ENCODE measurements at places on chromosomes 2 and 18.

- DNase-seq, result no peak
These were observed 21.6 kb downstream of the KIF1A start for GRCh38 chr2:240798327-240798905.

DNA sequence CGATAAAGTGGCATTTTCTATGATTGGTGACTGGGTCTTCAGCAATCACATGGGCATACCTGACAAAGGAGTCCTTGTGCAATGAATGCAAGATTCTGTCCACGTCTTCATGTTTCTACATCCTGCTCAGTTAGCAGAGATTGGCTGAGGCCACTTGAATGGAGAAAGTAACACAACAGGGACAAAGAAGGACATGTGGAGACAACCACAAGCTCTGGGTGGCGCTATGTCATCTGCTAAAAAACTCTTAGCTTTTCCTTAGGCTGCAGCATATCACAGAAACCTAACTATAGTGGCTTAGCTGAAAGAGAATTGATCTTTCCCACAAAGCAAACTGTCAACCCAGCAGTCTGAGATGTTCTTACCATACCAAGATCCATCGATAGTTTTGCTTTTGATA is 1109.7 kb downstream of the SOCS6 start:
- no peak for DNase-seq

DNA sequence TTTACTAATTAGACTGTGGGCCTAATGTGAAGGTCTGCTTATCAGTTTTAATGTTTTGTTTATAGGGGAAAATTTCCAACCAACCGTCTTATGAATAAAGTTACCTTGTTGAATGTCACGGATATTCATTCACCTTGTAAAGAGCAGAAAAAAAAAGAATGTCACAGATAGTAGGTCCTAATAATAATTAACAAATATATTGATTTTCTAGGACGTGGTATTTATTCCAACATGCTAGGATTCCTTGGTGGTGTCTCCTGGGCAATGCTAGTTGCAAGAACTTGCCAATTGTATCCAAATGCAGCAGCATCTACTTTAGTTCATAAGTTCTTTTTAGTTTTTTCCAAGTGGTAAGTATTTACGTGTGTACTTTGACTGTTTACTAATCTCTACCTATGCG is 23.4 kb downstream of the PAPOLG start:
- no peak for DNase-seq

GRCh38 chr2:147810883-147811765 is 33.7 kb upstream of the ACVR2A start:
- no peak for DNase-seq

DNA sequence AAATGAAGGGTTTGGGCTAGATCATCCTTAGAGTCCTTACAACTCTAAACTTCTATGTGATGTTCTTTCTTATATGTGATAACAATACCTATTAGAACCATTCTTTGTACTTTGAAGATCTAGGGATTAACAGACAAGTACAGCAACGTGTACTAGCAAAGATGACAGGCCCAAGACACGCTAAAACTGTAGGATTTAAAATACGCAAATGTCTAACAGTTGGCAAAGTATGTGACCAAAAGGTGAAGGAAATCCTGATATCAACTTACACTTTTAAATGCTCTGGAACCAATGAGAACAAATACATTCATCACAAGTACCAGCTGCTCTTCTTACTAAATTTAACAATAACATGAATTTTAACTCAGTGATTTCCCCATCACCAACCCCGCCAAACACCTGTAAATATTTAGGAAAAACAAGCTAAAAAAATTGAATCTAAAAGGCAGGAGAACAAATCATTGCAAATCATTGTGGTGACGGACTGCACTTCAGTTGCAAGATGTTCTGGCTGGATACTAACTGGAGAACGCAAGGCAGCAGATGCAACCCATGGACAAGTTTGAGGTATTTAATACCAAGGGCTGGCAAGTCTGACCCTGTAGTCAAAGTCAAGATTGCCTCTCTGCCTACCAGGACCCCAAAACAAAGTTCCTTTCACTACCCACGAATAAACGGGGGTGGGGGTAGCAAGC is 1.4 kb downstream of the ANKRD44 start:
- no peak for DNase-seq

DNA sequence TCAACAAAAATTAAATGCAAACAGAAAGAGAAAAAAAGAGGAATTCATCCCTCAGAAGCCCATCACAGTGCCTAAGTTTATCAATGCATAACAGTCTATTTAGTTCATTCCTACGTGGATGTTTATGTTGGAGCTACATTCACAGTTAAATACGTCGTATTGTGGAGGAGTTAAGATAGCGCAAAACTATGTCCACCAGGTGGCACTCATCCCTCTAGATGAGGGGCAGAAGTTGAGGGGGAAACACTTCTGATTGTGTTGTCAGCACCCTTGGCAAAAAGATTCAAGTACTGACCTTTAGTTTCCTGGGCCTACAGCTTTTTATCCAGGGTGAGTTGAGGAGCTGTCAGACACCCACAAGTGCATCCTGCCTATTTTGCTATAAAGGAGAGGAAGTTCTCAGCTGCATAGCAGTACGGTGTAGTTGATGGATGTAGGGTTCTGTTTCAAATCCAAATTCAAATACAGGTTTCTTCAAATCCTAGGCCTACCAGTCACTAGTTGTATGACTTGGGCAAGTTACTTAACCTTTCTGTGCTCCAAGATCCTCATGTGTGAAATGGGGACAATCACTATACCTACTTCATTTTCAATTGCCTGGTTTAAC is 26.8 kb upstream of the MYO1B start:
- peak; percentile 71 for DNase-seq

GRCh38 chr18:50866765-50867164 is 12.2 kb upstream of the ME2 start:
- DNase-seq, result peak; percentile 50

GRCh38 chr2:80266231-80266630 is 38.3 kb downstream of the LRRTM1 start:
- no peak for DNase-seq

DNA sequence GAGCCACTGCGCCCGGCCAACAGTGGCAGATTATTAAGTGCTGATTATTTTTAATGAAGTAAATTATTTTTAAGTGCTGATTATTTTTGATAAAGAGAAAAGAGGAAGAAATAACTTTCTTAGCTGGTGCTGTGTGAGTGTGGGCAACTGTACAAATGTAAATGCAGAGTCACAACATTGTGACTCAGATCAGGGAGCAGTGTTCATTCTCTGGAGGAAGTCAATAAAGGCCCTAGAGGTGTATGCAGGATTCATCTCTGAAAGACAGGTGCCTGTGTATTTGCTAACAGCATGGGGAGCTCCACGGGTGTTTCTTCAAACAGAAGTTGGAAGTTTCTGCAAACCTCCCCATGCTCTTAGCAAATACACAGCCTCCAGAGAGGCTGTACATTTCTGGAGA is 6.2 kb downstream of the KRTCAP3 start:
- DNase-seq, result no peak

GRCh38 chr2:128272601-128273468 is 45.8 kb downstream of the HS6ST1 start:
- no peak for DNase-seq

GRCh38 chr2:151171186-151171585 is 90.5 kb downstream of the RBM43 start:
- no peak for DNase-seq

- DNase-seq, result no peak
These were observed 176.9 kb upstream of the NABP1 start for GRCh38 chr2:191500884-191501560.

GRCh38 chr2:2689306-2689705 is 358.2 kb upstream of the MYT1L start:
- no peak for DNase-seq

GRCh38 chr18:63725682-63726480 is 23.1 kb downstream of the SERPINB11 start:
- DNase-seq, result peak; percentile 52

- DNase-seq, result peak; percentile 40
These were observed 141.1 kb downstream of the CCBE1 start for GRCh38 chr18:59555995-59556659.

- DNase-seq, result peak; percentile 70
These were observed 63.5 kb upstream of the RASGRP3 start for GRCh38 chr2:33412920-33413319.

DNA sequence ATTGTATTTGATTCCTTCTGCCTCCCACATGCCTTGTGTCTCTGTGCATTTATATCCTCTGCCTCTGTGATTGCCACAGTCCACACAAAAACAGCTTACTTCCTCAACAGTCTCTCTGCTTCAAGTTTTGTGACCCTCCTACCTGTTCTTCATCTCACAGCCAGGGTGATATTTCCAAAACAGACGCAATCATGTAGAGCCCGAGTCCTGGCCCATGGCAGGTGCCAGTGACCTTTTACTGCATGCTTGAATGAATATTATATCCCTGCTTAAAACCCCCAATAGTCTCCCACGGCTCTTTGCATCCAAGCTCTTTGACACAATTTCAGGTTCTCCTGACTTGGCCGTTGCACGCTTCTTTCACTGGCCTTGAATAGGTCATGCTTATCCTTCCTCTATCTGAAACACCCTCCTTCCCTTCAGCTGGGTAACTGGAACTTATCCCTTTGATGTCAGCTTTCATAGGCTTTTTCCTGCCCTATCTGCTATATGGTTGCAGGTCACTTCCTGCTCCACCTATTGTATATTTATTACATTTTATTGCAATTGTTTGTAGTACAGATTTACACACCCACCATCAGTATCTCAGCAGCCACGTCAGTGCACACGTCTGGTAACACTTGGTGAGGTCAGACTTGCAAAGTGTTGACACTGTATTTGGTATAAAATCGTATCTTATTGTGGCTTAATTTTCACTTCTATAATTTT is 29.7 kb upstream of the IL1B start:
- DNase-seq, result no peak

- peak; percentile 74 for DNase-seq
These were observed 92.7 kb upstream of the ETAA1 start for GRCh38 chr2:67304300-67304890.

DNA sequence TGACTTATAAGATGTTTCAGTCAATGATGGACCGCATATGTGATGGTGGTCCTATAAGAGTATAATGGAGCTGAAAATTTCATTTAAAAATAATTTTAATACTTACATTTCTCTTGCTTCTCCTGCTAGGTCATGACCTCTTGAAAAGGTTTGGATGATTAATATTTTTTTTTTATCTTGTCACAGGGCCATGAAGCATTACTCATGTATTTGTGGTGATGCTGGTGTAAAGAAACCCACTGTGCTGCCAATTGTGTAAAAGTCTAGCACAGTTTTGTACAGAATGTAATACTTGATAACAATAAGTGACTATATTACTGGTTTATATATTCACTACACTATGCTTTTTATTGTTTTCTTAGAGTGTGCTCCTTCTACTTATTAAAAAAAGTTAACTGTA is 124.2 kb upstream of the CELF4 start:
- DNase-seq, result no peak

DNA sequence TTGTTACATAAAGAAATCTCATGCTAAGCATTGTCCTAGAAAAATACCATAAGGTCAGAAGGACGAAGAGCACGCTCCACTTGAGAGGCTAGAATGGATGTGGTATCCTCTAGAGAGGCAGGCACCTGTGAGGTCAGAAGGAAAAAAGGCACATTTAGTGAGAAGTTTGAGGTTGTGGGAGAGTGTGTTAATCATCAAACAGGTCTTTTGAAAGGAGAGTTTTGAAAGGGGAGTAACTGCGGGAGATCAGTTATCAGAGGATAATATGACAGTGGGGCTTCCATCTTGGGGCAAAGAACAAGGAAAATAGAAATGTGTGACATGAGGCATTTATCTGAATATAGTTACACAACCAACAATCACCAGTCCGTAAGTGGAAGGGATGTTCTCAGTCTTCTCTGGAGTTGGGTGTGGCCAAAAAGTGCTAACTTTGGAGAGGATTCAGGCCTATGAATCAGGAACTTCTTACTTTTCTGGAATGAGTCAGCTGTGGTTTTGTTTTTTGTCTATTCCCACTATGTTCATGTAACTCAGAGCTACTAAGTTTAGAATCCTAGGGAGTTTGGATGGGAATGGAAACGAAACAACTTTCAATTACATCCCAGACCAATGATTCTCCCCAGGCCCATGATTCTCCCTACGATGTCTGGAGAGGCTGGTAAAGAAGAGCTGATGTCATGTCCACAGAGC is 451.4 kb upstream of the ST6GAL2 start:
- DNase-seq, result peak; percentile 48

DNA sequence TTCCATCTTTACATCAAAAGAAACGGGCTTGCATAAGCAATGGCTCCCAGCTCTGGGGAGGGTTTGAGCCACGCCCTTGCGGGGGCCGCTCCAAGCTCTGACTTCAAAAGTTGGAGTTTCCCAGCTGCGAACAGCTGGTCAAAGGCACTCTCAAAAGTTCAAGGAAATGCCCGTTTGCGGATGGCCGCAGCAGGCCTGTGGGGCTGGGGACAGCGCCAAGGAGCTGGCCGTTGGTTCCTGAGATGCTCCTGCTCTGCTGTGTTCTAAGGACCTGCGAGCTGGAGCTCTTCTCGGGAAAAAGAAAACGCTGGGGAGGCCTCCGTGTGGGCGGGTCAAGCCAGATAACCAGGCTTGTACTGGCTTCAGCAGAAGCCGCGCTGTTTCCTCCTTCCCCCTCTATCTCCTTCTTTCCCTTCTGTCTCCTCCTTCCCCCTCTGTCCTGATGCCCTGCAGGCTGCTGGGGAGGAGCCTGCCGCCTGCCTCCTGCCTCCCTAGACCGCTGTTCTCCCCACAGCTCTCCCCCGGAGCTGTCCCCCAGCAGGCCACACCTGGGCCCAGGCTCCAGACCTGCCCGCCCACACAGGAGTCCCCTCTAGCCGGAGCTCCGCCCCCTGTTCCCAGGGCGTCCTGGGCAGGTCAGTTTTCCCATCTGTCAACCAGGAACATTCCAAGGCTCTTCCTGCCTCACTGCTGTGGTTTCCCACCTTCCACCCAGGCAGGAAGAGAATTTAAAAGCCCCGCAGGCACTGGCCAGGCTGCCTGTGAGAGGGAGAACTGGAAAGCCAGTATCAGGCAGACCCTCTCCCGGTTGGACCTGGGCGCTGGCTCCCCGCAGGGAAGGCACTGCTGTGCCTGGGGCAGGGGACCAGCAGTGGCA is 14.1 kb downstream of the KLF11 start:
- DNase-seq, result peak; percentile 42

DNA sequence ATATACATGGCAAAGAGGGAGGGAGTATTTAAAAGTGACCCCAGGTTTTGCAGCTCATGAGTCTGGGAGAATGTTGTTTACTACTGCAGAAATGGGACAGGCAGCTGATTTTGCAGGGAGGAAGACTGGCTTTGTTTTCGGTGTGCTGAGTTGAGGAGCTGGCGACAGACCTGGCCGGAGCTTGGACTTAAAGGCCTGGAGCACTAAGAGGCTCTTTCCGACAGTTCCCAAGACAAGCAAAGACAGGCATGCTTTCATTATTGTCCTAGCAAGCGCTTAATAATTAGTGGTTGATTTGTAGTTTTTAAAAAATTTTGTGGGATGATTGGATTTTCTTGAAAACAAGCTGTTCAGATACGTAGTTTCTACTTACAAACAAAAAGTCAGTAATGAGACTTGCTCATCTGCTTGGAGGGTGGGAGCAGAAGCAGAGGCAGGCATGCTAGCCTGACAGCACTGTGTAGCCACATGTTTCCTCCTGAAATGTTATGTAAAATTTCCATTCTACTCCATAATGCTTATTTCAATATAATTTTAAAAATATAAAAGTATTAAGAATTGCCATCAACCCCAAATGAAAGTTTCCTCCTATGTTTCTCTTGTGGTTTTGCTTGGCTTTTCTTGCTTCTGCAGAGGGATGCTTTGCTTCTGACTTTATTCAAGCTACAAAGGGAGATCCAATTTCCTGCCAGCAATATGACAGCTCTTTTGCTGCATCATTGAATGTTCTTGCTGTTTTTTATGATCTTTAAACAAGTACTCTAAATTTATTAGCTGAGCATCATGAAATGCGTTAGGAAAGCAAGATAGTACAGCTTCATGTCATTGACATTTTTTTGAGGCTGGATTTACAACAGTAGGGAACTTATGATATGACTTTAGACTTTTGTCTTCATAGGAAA is 75.8 kb downstream of the PHLPP1 start:
- peak; percentile 22 for DNase-seq

GRCh38 chr18:24408496-24408895 is 10.9 kb upstream of the OSBPL1A start:
- no peak for DNase-seq

All from M059J (cell line).